ENCODE measurements at places on chromosomes 6 and 20.

DNA sequence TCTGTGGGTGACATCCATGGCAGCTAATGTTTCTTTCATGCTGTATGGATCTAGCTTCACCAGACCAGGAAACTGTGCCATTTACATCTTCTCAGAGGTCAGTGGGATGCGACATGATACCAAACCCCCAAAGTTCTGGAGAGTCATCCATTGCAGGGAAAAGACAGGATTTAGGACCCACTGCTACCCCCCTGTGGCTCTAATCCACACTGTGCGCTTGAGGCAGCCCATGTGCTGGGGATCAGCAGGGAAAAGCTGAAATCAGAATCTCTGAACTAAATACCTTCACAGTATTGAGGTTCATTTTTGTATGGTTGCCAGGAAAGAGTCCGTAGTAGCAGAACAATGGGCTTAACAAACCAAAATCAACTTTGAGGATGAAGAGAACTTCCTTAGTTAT, 164.4 kb downstream of the TMEM242 start:
- DNase-seq: no peak

GRCh38 chr6:89299466-89299850, 15.6 kb downstream of the GABRR2 start:
- DNase-seq: no peak

DNA sequence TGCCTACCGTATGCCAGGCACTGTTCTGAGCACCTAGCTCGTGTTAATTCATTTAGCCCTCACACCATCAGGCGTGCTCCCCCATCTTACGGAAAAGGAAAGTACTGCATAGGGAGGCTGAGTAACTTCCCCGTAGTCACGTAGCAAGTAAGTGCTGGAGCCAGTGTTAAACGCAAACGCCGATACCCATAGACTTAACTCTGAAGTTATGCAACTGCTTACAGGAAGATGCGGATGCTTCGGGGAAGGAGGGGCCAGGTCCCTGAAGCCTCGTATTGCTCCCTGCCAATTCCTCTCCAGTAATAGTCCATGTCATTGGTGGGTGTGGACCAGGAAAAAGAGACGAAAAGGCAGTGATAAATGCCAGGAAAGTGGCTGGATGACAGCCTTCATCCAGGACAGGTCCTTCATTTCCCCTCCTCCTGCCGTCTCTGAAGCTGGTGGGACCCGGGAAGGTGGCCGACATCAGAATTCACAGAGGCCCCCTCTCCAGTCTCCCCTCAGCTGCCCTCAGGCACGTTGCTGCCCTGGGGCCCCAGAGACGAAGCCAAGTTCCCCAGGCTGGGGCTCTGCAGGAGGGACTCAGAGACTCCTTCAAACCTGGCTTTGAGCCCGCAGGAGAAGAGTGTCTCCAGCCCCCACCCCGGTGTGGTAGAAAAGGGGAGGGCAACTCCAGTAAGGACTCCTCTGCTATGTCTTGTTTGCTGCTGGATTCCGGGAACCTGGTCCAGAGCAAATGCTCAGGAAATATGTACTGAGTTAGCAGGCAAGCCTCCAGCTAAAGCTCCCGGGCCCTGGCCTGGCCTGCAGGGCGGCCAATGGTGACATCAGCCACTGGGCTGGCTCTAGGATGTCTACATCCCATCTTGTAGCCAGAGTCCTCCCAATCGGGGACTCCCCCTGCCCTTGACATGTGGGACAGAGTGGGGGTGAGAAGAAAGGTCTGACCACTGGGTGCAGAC, 37.8 kb downstream of the RAB44 start:
- DNase-seq: no peak

- no peak for DNase-seq
These were observed 140.3 kb downstream of the CEP57L1 start for GRCh38 chr6:109235481-109236038.

DNA sequence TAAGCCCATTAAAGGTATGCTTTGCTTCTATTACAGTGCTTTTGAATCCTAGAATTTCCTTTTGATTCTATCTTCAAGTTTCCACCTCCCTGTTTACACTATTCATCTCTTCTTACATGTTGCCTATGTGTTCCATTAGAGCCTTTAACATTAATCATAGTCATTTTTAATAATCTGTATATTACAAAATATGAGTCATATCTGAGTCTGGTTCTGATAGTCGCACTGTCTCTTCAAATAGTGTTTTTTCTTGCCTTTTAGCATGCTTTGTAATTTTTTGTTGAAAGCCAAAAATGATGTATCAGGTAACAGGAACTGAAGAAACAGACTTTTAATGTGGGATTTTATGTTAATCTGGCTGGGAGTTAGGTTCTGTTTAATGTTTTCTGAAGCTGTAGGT, 68.4 kb downstream of the DNAAF9 start:
- DNase-seq: no peak

- DNase-seq: peak; percentile 48
These were observed at the start of gene LAMP5 for GRCh38 chr20:9514461-9515213. TSS of gene LAMP5 (plus strand) at chr20:9514590. CDS start at chr20:9514853, 263 bp downstream.

GRCh38 chr6:44229376-44230033, 6.1 kb downstream of the SLC29A1 start:
- DNase-seq: no peak

- DNase-seq: no peak
These were observed 92.9 kb downstream of the FYN start for GRCh38 chr6:111780393-111780792.

DNA sequence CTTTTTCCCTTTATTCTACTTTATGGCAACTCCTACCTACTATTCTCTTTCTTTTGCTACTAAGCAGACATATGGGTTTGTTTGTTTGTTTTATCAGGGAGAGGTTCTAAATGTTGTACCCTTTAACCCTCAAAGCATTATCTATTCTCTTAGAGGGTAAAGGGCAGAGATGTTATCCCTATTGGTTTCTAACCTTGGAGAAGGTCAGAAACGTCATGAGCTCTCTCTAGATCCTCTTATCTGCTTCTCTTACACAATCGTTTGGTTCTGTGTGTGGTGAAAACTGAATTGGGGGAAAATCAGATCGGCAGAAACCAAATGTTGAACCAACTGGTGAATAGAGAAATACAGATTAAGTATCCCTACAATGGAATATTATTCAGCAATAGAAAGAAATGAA, 6.4 kb upstream of the MPC1 start:
- DNase-seq: no peak

- no peak for DNase-seq
These were observed 98.3 kb downstream of the CDH26 start for GRCh38 chr20:60056407-60057122.

- no peak for DNase-seq
These were observed 38.7 kb downstream of the CNKSR3 start for GRCh38 chr6:154471609-154472362.

DNA sequence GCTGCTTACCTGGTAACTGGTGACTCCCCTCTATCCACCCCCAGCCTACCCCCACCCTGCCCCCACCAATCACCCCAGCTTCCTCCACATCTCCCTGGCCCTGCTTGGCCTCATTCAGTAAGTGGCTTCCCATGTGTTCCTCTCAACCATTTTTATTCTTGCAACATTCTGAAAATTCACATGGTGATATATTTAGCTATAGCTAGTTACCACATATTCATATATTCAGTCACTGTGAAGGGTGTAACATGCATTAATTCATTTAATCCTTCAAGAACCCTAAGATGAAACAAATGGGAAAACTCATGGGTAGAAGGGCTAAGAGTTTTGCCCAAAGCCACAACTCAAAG, 95.4 kb upstream of the CEP85L start:
- DNase-seq: no peak

DNA sequence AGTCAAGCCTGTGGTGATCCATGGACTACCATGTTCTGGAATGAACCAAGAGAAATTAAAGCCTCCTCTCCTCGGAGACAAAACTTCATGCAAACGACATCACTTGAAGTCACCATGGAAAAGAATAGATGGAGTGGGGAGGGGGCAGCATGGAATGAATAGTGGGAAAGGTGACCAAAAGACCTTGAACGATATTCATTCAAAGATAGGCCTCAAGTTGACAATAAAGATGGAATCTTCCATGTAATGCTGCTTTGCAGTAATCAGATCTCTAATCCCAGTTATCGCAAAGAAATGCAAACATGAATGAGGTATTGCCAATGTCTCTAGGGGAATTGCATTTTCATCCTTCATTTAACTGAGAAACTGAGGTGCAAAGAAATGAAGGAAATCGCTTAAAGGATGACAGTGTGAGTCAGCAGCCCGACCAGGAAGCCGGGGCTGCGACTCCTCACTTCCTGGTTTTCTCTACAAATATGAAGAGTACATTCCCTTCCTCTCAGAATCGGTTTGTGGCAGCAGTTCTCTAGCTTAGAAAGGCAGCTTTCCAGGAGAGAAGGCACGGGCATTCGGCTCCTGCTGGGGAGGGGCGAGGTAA, 65.6 kb upstream of the RREB1 start:
- no peak for DNase-seq

DNA sequence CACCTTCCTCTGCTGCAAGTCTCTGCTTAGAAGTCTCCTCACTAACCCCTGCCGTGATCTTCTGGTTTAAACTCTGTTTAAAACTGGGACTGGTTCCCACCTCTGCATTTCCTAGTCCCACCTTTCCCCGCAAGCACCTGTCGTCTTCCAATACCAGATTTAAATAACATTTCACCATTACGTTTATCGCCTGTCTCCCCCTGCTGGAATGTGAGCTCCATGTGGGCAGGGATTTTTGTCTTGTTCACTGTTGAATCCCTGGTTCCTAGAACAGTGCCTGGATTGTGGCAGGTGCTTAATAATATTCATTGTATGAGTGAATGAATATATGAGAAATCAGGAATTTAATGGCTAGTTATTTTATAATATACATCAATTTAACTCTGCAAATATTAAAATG, 2.7 kb downstream of the GUCA1A start:
- DNase-seq: no peak

GRCh38 chr6:128158496-128158895, 257.6 kb upstream of the THEMIS start:
- no peak for DNase-seq

DNA sequence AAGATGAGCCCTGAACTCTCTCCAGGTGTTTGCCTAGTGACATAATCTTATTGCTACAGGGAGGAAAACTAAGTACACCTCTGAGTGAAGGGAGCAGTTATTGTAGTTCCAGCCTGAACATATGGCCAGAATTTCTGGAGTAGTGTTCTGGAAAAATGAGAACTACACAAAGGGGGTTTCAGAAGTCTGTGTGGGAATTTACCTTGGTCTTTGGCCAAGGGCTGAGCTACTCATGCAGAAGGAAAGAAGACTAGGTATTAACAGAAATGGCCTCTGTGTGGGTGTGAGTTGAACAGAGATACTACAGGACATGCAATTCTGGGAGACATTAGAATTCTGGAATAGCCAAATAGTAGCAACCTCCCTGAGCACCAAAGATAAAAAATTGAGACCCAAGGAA, 1009.7 kb upstream of the GJE1 start:
- no peak for DNase-seq

GRCh38 chr20:5504061-5504739, 187.4 kb upstream of the PROKR2 start:
- no peak for DNase-seq

DNA sequence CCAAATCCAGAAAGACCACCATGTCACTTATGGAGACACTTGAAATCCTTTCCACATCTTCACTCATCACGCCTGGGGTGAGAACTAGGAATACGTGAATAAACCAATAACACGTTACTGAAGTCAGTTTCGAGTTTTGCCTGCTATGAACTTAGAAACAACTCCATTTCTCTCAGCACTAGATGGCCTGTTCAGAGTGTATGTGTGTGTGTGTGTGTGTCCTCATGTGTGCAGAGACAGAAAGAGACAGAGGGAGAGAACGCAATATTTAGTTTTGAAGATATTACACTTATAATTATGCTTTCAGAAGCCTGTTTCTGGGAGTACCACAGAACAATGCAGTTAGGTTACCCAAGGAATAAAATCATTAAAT, 81.2 kb upstream of the CCN6 start:
- DNase-seq: no peak

GRCh38 chr6:170167657-170168159, 123.2 kb downstream of the DLL1 start:
- no peak for DNase-seq

DNA sequence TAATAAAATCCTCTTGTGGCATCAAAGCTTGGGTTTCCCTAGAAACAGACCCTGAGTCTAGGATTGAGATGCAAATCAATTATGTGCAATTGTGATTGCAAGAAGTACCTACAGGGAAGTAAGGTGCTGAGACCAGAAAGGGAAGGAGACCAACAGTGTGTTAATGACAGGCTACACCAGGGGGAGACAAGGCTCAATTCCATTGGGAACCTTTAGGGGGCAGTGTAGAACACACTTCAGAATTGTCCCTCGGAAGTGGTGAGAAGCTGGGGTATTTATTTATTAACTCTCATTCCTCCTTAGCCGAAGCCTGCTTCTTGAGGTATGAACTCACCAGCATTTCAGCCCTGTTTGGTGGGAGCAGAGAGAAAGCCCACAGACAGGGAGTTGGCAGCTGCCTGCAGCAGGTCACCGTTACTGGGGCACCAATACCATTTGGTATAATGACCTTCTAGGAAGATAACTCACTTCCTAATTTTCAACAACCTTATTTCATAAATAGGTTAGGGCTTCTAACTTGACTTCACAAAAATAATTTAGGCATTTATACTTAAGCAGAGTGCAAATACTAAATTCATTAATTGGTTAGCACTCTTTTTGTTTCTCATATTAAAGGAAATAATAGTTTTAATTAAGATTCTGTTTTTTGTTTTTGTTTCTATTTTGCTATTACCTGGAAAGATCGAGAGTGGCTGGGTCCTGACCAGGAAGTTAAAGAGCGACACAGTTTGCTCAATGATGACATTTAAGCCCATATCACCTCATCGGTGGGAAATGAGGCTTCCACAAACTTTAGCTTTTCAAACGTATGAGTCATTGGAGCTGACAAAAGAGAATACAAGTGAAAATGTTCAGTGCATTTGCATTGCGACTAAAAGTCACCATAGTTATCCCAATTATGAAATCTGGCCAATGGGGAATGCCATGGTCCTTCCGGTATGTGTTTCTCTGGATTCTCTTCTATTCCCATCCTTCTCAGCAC, 94.8 kb downstream of the BTBD3 start:
- DNase-seq: no peak

GRCh38 chr6:142297996-142298753, 3.6 kb upstream of the ADGRG6 start:
- no peak for DNase-seq

GRCh38 chr20:22681591-22682248, 97.3 kb upstream of the FOXA2 start:
- no peak for DNase-seq

GRCh38 chr6:42984924-42985475, 630 bp downstream of the PPP2R5D start:
- DNase-seq: no peak
